ENCODE measurements at places on chromosomes 11 and 22. TPM values are rescaled to one million over a fixed set of nuclear protein-coding genes. Genes with fewer than 3 reads are reported as not detected.

Gene TUBGCP6
- total RNA-seq, result 51.4 TPM

Gene C22orf42
- not detected for total RNA-seq

Gene RAPSN
- 0.79 TPM for total RNA-seq

Gene NELL1
- total RNA-seq, result not detected

Gene TECTA
- total RNA-seq, result 0.39 TPM

Gene SCGB1D2
- not detected for total RNA-seq

Gene SERHL2
- total RNA-seq, result 1.4 TPM

Gene TRIM22
- 105 TPM for total RNA-seq

Gene RIC3
- total RNA-seq, result 9.4 TPM

Gene RAG2
- not detected for total RNA-seq

Gene OR52I2
- total RNA-seq, result not detected

Gene PIK3IP1
- total RNA-seq, result 35.3 TPM

Gene SMCO4
- total RNA-seq, result 10.8 TPM

Gene OR52I1
- not detected for total RNA-seq

Gene KRTAP5-9
- total RNA-seq, result not detected

Gene HPX
- total RNA-seq, result 0.27 TPM

Gene OR6T1
- total RNA-seq, result not detected

Gene RBM7
- total RNA-seq, result 37.7 TPM

Gene TEX54
- total RNA-seq, result 0.50 TPM

Gene THY1
- total RNA-seq, result 0.40 TPM

Gene CWC15
- 100 TPM for total RNA-seq

Gene IGSF9B
- 15.2 TPM for total RNA-seq

Gene MS4A15
- total RNA-seq, result not detected

Gene MS4A3
- total RNA-seq, result not detected

All from CD8-positive, alpha-beta memory T cell (primary cell).